ENCODE measurements at places on chromosomes 12 and 14.

GRCh38 chr12:115354007-115354890 lies 670.3 kb upstream of the TBX3 start:
- DNase-seq: peak; percentile 95

GRCh38 chr12:130154276-130155070 lies 7.8 kb upstream of the FZD10 start:
- no peak for DNase-seq

GRCh38 chr12:10771132-10771733 lies 31.2 kb downstream of the TAS2R7 start:
- peak; percentile 10 for DNase-seq

DNA sequence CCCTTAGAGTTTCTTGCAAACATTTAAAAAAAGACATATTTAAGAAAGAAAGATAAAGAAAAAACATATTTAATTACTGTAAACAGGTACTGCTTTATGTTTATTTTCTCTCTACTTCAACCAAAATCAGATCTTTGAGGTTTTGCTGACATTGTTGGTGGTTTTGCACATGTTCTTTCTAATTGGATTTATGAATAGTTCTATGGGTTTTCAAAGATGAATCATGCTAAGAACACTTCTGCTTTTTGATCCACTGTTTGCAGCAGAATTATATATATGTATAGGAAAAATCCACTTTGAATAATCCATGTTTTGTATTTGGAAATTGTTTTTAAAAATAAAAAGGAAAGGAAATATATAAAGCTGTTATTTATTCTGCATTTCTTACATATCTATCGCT lies 78.4 kb downstream of the FRMD6 start:
- no peak for DNase-seq

GRCh38 chr14:68391311-68392014 lies 401.4 kb downstream of the ZFP36L1 start:
- peak; percentile 92 for DNase-seq

DNA sequence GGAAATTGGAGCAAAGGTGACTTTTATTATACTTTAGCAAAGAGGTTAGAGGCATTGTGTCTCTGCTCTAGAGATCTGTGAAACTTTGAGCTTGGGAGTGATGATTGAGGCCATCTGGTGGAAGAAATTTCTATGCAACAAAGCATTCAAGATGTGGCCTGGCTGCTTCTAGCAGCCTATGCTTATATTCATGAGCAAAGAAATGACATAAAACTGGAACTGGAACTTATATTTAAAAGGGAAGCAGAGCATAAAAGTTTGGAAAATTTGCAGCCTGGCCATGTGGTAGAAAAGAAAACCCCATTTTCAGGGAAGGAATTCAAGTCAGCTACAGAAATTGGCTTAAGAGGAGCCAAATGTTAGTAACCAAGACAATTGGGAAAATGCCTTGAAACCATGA lies 70.4 kb downstream of the SDR9C7 start:
- no peak for DNase-seq

DNA sequence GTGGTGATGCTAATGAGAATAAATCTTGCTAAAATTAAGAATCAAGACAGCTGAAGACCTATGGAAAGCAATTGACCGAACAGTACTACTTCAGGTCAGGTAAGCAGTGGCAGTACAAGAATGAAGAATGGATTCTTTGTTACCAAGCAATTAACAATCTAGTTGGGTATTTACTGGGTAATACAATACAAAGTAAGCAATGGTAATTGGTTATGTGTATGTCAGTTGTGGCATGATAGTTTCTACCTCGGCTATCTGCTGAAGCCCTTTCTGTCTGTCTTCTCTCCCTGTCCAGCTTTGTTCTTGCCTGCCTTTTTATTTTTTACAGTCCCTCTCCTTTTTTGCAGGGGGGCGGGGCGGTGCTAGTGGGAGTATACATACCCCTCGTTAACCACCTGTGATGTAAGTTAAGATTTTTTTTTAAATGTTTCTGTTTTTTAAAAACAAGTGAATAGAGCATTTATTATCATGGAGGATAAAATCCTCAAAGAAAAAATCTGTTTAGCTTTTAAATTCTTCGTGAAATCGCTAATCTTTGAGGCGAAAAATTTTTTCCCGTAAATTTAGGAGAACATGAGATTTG lies 75.9 kb downstream of the RCOR1 start:
- DNase-seq: no peak

DNA sequence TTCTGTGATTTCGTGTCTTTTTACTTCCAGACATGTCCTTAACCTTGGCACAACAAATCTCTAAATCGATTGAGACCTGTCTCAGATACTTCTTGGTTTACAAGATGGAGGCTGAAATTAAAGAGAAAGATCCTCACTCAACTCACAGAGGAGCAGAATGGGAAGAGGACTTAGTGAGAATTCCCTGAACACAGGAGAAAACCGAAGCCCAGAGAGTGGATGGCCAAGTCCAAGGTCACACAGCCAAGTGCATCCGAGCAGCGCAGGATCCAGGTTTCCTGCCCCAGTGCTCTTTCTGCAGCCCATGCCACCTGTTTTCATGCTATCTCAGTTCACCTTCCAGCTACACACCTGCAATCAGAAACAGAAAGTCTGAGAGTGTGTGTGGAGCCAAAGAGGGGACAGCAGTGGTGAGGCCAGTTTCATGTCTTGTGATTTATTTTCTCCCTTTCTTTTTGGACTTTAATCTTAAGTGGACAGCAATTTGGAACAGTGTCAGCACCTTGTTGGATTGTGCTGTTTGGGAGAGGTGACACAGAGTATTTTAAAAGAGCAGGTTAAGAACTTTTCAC lies 22.9 kb upstream of the TCL1B start:
- no peak for DNase-seq

GRCh38 chr12:53754633-53755264 lies 3.0 kb upstream of the CISTR start:
- DNase-seq: peak; percentile 33

GRCh38 chr14:76201162-76201561 lies 49.4 kb downstream of the GPATCH2L start:
- DNase-seq: peak; percentile 82

- DNase-seq: no peak
These were observed 340.7 kb downstream of the SLC16A7 start for GRCh38 chr12:59936534-59936933.

GRCh38 chr14:100104523-100105300 lies 39.5 kb downstream of the EVL start:
- peak; percentile 46 for DNase-seq

DNA sequence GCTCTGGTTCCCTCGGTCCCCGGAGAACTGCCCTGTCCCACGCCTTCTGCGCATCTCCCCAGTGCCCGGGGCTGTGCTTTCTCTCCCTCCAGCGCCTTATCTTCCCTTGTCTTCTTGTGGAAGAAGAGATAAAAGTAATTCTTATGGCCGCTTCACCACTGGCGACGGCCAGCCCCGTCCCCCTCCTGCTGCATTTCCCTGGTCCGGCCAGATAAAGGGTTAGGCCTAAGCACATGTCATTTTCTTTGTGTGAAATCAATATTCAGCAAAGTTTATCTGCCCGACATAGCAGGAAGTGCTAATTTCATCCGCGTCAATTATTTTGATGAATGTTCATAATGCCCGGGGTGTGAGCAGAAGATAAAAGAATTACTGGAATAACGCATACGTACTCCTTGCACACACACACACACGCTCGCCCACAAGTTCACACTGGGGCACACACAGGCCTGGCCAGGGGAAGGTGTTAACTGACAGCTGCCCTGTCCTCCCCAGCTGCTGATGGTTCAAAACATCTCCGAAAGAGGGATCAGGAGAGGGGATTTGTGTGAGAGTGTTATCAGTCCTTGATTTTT lies 177.7 kb upstream of the LHX5 start:
- DNase-seq: no peak

DNA sequence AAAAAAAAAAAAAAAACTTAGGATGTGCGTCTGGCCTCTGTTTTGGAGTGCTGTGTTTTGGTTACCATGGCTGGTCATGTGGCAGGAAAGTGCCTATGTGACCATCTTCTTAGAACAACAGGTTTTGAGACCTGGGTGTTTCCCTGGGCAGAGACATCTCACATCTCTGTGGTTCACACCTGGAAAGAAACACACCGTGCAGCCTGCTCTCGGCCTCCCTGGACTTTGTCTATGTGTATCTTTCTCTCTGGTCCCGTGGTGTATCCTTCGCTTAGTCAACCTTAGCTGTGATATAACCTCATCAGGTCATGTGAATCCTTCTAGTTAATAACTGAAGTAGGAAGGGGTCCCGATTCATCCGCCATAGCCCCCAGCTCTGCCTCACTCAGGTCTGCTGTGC lies 22.6 kb downstream of the ACADS start:
- no peak for DNase-seq

DNA sequence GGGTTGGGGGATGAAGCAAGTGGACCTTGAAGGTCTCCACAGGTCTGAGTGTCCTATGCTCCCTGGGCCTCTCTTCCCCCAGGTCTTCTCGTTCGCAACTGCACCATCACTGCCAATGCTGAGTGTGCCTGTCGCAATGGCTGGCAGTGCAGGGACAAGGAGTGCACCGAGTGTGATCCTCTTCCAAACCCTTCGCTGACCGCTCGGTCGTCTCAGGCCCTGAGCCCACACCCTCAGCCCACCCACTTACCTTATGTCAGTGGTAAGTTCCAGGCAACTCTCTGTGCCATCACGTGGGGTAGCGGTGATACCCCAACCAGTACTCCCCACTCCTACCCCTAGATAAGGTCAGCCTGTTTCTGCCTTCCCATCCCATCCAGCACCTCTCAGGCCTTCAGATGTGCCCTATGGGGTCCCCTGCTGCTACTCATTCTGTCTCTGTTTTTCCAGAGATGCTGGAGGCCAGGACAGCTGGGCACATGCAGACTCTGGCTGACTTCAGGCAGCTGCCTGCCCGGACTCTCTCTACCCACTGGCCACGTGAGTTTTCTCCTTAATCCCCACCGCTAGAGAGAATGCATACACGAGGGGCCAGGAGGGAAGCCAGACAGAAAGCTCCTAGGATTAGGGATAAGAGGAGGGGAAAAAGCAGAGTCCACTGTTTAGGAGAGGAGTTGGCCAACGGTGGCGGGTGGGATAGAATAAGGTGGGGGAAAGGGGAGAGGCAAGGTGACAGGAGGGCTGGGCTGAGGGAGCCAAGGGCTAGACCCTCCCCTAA lies 1.6 kb upstream of the TAPBPL start:
- DNase-seq: no peak

- no peak for DNase-seq
These were observed 45.2 kb upstream of the TUNAR start for GRCh38 chr14:95831468-95831867.

GRCh38 chr14:52248057-52248456 lies 19.4 kb upstream of the PTGDR start:
- no peak for DNase-seq

- peak; percentile 19 for DNase-seq
These were observed 23.2 kb upstream of the RAP1B start for GRCh38 chr12:68587448-68587873.

DNA sequence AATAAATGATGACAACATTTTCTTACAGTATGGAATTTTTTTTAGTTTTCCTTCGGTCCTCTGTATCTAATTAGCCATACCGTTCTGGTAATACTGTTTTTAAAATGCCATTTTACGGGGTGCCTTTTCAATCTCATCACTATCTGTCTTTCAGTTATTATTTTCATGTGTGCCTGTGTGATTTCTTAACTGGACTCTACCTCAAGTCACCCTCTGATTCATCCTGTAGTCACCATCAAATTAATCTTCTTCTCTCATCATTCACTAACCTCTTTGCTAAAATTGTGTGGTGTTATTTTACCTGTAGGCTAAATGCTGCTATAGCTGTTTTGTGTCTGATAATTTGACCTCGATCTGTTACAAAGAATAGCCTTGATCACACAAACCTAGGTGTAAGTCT lies 16.0 kb upstream of the CCT2 start:
- peak; percentile 64 for DNase-seq

GRCh38 chr12:77946541-77947061 lies 115.9 kb downstream of the NAV3 start:
- peak; percentile 51 for DNase-seq

GRCh38 chr12:28866715-28867503 lies 282.2 kb upstream of the FAR2 start:
- DNase-seq: peak; percentile 68

DNA sequence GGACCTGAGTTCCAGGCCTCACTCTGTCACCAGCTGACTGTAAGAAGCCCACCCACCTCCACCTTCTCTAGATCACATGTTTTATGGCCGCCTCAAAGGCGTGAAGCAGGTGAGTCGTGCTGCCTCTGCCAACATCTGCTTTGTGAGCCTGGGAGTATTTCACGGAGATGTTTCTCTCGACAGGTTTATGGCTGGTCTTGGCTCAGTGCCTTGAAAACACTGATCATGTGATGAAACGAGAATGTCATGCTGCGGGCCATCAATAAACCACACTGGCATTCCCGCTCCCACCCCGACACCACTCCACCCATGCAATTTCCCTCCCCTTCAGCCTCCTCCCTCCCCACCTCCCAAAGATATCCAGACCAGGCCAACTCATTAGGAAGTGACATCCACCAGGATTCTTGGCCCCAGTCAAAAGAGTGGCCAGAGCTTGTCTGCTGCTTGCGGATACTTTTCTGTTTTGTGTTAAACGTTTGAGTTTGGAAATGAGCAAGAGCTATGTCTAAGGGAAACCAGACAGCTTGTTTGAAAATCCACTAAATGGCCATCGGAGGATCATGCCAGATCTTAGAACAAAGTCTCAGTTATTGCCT lies 53.8 kb upstream of the NTF3 start:
- DNase-seq: no peak

GRCh38 chr12:122203301-122204166 lies at the start of gene B3GNT4:
B3GNT4 (plus strand) TSS chr12:122203709; CDS start chr12:122204619, 910 bp downstream.
- peak; percentile 17 for DNase-seq
